ENCODE measurements at places on chromosomes 4 and X.

DNA sequence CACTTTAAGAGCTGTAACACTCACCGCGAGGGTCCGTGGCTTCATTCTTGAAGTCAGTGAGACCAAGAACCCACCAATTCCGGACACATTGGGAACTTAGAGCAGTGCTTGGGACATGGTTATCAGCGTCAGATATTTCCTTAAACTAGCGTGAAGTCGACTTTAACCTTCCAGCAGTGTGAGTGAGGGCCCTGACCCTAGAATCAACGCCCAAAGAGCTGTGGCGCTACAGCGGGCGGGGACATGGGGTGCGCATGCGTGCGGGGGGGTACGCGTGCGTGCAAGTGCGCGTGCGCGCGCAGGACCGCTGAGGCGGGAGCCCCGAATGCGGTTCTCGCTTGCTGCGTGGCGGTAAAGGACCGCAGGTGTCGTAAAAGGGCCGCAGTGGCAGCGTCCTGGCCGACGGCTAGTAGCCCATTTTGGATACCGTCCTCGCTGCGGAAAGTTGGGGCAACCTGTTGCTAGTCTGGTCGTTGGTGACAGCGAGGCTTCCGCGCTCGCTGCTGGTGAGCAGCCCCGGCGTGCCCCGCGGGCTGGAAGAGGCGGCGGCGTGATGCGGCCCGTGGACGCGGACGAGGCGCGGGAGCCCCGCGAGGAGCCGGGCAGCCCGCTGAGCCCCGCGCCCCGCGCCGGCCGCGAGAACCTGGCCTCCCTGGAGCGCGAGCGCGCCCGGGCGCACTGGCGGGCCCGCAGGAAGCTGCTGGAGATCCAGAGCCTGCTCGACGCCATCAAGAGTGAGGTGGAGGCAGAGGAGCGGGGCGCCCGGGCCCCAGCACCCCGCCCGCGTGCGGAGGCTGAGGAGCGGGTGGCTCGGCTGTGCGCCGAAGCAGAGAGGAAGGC is 19.8 kb upstream of the S100P start:
- DNase-seq = peak; percentile 92

DNA sequence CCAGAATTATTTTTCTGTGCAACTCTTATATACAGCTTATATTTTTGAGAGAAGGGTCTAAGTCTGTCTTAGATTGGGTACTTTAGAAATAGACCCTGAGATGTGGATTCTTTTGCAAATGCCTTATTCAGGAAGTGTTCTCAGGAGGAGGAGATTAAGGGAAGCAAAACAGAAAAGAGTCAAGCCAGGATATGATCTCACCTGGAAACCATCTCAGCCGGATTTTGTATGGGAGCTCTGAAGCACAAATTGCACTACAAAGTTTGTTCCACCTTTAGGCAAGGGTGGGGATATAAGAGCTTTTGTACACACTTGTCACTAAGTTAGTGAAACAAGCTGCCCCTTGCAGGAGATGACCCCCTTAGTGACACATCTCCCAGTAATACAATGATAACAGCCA is 121.2 kb upstream of the GRPR start:
- DNase-seq = no peak

DNA sequence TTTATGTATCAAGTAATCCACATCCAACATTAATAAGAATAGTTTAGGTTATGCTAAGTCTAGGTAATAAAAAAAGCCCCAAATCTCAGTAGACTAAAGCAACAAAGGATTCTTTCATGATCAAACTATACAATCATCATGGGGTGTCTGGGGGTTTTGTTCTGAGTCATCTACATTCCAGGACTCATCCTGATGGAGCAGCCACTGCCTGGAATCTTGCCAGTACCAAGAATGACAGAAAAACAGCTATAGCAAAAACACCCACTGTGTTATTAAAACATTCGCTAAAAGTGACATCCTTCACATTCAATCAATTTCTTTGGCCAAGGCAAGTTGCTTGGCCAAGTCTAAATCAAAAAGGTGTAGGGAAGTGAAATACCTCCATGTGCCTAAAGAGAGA is 3.9 kb upstream of the ARHGEF38 start:
- no peak for DNase-seq

DNA sequence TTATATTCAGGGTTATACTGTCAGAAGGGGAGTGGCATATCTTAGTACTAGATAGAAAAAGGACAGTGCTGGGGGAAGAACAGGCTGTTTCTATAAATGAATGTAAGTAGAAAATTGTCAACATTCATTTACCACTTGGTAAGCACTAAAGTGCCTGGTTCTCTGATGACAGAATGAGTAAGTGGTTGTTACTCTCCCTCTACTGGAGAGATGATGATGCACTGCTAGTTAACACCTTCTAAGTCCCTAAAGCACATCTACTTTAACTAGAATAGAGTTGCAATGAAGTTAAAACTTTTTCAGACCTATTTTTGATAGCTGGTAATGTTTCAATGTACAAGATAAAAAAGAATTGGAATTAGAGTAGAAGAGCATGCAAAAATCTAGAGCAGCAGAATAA is 214.5 kb downstream of the KLHL4 start:
- DNase-seq = no peak

DNA sequence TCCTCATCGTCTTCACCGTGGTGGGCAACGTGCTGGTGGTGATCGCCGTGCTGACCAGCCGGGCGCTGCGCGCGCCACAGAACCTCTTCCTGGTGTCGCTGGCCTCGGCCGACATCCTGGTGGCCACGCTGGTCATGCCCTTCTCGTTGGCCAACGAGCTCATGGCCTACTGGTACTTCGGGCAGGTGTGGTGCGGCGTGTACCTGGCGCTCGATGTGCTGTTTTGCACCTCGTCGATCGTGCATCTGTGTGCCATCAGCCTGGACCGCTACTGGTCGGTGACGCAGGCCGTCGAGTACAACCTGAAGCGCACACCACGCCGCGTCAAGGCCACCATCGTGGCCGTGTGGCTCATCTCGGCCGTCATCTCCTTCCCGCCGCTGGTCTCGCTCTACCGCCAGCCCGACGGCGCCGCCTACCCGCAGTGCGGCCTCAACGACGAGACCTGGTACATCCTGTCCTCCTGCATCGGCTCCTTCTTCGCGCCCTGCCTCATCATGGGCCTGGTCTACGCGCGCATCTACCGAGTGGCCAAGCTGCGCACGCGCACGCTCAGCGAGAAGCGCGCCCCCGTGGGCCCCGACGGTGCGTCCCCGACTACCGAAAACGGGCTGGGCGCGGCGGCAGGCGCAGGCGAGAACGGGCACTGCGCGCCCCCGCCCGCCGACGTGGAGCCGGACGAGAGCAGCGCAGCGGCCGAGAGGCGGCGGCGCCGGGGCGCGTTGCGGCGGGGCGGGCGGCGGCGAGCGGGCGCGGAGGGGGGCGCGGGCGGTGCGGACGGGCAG is 792 bp downstream of the ADRA2C start:
- no peak for DNase-seq

- DNase-seq = no peak
Observed at GRCh38 chr4:98664959-98665358, 6.5 kb upstream of the TSPAN5 start.

Measured in GM12892 (cell line).